Urinary bladder (tissue), 4 donors: ENCODE measurements at places on chromosomes 6 and 20. TPM values are rescaled to one million over a fixed set of nuclear protein-coding genes. Genes with fewer than 3 reads are reported as not detected.

The SIRPD gene
- not detected for total RNA-seq

- DNase-seq = no peak
Observed at GRCh38 chr6:106785298-106785697, 155.9 kb downstream of the QRSL1 start.

- no peak for DNase-seq
Observed at GRCh38 chr6:12386816-12387215, 96.7 kb downstream of the EDN1 start.

GRCh38 chr20:5843054-5843592 is 92.9 kb downstream of the SHLD1 start:
- DNase-seq = no peak

DNA sequence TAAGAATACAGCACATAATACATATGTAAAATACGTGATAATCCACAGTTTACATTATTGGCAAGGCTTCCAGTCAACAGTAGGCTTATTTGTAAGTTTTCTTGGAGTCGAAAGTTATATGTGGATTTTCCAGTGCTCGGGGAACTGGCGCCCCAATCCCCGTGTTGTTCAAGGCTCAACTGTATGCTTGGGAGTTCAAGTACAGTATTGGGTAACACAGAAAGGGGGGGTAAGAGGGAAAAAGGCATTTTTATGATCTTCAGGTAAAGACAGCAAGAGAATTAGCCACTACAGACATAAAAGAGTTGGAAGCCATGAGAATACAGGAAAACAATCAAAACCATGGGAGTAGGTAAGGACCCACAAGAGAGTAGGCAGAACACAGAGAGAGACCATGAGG is 16.4 kb downstream of the PSMB1 start:
- no peak for DNase-seq

DNA sequence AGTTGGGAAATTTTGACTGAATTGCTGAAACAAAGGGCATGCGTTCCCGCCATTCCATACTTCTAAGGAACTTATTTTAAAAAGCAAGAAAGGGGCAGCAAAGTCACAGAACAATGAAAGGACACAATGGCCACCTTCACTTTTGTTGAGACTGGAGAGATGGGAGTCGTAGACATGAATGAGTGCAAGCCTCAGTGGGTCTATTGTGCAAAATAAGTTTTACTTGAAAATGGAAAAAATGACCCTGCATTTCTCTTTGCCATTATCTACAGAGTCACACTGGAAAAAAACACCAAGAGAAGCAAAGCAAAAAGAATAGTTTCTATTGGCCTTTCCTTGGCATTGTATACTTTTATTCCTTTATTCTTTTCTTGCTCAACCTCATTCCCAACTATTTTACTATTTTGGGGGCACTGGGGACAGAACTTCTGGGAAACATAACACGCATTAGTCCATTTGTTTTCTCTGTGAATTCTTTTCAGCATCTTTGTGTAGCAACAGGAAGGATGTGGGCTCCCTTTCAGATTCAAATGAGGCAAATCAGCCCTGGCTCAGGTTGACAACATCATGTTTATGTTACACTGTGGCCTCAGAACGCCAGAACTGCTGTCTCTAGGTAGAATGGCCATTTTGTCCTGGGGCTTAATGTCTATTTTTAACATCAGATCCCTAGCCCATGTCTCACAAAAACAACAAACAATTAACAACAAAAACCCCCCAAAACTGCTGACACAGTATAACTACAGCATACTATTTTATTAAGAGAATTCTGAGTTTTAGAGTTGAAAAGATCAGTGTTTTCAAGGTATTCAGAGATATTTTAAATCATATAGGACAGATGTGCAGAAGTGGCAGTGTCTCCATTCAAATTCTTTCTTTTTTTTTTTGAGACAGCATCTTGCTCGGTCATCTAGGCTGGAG is 122.2 kb downstream of the FYN start:
- DNase-seq = no peak

- DNase-seq = no peak
Observed at GRCh38 chr6:56327946-56328727, 80.8 kb upstream of the COL21A1 start.

The ADAM33 gene
- total RNA-seq = 88.2 TPM

- no peak for DNase-seq
Observed at GRCh38 chr6:13248994-13249393, 79.3 kb downstream of the TBC1D7 start.

DNA sequence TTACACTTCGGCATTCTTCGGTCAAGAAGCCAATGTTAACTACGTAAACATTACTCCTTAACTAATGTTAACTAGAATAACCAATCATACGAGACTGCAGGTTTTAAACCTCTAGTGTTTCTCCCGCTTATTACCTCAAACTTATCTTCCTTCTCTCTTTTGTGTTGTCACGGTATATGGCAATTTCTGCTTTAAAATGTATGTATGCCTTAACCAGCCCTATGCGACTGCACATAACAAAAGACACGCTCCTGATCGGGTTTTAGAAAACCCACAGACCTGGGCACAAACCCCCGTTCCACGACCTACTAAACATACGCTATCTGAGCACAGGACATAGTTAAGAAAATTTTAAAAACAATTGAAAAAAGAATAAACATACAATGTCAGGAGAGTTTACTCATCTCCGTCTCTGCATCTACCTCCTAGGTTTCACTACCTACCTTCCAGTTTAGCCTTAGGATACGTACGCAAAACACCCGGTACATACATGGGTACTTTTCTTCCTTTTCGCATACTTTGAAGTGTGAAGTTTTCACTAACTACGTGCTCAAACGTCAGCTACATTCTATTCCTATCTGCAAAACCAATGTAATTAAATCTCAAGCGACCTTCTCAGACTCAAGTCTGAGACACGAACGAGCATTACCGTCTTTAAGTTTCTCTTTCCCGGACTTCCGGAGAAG is 1.1 kb downstream of the CD164 start:
- no peak for DNase-seq

The ULBP3 gene
- total RNA-seq = 3.4 TPM

- no peak for DNase-seq
Observed at GRCh38 chr6:10413262-10413849, 1.5 kb downstream of the TFAP2A start.

GRCh38 chr20:48932375-48932941 is 10.9 kb downstream of the ARFGEF2 start:
- DNase-seq = no peak

GRCh38 chr20:24488800-24489175 is 19.4 kb downstream of the SYNDIG1 start:
- DNase-seq = no peak

DNA sequence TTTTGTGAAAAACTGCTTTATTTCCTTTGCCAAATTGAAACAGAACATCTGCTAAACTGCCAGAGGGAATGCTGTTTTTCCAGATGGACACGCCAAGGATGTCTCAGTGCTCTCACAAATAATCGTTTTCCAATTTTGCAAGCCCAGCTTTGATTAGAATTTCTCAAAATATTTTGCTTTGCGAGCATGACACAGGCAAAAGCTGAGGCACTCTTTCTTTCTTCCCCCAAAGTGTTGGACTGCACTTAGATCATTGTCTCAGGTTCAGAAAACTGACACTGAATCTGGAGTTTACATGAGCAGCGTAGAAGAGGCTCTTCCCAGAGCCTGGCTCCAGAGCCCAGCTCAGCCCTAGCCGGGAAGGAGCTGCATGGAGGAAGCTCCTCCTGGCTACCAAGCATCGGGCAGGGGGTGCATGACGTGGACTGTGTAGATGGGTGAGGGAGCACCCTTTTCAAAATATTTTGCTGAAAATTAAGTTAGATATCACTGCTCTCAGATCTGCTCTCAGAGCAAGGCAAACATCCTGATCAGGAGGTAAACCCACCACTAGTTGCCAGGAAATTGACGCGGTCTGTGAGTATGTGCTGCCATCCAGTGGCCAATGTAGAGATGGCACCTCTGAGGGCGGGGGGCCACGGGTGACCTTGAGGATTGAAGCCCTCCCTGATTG is 107.5 kb downstream of the SLC22A3 start:
- DNase-seq = peak; percentile 40

DNA sequence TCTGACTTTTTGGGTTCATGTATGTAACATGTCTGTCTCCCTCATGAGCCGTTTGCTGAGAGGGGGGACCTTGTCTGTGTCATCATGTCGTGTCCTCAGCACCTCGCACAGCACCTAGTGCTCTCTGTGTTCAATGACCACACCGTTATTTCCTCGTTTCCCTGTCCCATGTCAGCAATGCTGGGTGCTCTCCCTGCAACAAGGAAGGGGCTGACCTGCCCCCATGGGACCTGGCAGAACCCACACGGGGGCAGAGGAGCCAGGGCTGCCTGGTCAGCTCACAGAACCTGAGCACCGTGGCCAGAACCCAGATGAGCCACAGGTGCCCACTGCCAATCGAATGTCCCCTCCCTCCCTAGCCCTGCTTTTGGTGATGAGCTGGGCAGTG is 7.3 kb downstream of the ADA start:
- DNase-seq = no peak

The TGM2 gene
- total RNA-seq = 75.7 TPM

- no peak for DNase-seq
Observed at GRCh38 chr6:160261991-160262680, 3.5 kb upstream of the SLC22A2 start.

GRCh38 chr6:137423451-137424168 is 70.6 kb downstream of the OLIG3 start:
- DNase-seq = no peak

DNA sequence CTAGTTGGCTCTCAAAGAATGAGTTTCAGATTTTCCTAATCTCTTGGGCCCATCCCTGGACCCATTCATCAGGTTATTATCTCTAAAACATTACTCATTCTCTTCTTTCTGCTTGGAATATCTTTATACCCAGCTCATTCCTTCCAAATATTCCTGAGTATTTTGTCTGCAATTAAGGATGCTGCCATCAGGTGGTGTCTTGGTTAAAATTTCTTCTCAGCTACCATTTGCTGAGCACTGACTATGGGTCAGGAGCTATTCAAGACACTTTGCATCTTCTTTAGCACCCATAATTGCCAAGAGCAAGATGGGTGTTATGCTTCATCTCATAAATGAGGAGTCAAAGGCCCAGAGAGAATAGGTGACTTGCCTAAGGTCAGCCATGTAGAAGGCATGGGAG is 8.4 kb downstream of the SUN5 start:
- DNase-seq = no peak

DNA sequence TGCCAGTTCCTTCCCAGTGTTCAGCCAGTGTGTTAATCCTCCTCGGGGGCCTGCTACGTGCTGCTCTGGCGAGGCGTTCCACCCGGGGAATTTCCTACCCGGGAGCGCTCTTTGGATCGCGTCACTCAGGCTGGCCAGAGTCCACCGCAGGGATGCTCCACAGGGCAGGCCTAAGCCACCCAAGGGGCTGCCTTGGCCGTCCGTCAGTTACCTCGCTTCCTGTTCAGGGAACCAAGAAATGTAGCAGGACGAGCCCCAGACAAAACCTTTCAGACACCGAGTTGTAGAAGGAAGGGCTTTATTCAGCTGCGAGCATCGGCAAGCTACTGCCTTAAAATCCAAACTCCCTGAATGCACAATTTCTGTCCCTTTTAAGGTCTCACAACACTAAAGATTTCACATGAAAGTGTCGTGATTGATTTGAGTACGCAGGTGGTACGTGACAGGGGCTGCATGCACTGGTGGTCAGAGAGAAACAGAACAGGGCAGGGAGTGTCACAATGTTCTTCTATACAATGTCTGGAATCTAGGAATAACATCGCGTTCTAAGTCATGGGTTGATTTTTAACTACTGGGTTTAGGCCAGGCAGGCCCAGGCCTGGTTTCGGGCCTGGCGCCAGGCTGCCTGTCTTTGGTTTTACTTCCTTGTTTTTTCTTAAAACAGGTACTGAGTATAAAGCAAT is 15.7 kb upstream of the POU5F1 start:
- DNase-seq = no peak

DNA sequence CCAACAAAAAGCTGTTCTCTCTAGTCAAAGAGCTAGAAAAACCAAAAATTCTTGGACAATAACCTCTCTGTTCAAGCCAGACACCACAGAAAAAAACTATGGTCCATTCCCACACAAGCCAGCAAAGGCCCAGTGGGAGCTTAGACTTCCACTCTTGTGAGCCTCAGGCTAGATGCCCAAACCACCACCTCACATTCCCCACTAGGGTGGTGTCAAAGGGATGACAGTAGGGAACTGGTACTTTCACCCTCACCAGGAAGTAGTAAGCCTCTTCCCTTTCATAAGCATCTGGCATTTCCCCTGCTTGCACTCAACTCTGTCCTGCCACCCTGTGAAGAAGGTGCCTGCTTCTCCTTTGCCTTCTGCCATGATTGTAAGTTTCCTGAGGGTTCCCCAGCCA is 58.4 kb upstream of the RNF217 start:
- DNase-seq = no peak

DNA sequence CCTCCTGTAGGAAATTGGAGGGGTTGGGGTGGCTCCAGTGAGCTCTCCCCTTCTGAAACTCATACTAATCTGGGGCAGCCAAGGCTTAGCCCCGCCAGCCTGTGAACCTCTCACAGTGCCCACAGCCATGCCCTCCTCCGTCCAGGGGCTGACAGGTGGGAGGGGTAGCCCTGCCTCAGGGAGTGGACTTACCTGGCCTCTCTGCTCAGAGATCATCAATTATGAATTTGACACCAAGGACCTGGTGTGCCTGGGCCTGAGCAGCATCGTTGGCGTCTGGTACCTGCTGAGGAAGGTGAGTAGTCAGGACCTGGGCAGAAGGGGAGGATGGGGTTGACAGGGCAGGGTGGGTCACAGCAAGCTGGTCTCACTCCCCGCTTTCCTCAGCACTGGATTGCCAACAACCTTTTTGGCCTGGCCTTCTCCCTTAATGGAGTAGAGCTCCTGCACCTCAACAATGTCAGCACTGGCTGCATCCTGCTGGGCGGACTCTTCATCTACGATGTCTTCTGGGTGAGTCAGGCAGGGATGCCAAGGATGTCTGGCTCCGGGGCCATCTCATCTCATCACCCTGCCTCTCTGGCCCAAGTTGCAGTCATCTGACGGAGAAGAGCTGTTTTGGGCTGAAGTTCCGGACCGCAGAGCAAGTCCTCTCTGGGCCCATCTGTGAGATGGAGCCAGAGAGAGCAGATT is 34.7 kb downstream of the HM13 start:
- no peak for DNase-seq

DNA sequence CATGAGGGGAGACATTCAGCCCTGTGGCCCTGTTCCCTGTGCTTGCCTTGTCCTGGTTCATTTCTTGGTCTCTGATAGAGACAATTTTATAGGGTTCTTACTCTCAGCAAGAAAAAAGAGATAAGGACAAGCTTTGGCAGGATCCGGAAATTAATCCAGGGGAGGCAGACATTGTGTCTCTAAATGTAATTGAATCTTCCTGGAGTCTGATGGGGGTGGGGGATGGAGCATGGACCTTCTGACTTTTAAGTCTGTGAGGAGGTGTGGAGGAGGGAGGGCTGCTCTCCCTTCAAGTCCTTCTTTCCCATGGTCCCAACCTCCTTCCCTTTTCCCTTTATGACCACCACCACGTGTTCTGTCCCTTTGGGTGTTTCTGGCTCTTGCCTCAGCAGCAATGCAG is 512.7 kb downstream of the DHX35 start:
- peak; percentile 45 for DNase-seq

GRCh38 chr20:52405417-52405816 is 213.8 kb upstream of the ZFP64 start:
- DNase-seq = no peak

The ENPP1 gene
- 45.3 TPM for total RNA-seq

The HSPA12B gene
- 10.7 TPM for total RNA-seq

The HLA-DRA gene
- 93.9 TPM for total RNA-seq
